ENCODE measurements at places on chromosomes 3 and 15. TPM values are rescaled to one million over a fixed set of nuclear protein-coding genes. Genes with fewer than 3 reads are reported as not detected.

DNA sequence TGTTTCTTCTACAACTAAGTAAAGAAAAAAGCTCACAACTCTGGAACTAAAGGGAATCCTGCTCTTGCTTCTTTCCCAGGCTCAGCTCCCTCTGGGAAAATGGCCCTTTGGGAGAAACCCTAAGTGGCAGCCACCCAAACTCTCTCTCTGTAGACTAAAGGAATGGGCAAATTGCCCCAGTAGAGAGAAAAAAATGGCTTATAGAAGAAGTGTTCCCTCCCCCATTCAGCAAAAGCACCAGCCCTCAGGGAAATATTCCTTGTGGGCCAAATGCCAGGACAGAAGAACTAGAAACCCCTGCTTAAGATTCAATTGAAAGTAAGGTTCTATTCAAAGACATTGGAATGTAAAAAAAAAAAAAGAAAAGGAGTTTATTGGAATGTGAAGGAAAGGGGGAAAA is 603.7 kb upstream of the ALCAM start:
- no peak for DNase-seq

Gene SLC9C1
- not detected for total RNA-seq

- DNase-seq: no peak
These were observed 305.0 kb upstream of the SLCO3A1 start for GRCh38 chr15:91548549-91548948.

GRCh38 chr3:34053626-34054025 is 255.2 kb downstream of the PDCD6IP start:
- no peak for DNase-seq

All from activated CD4-positive, alpha-beta T cell treated with anti-CD3 and anti-CD28 coated beads for 36 hours (primary cell).